ENCODE measurements at places on chromosomes 6 and 20.

DNA sequence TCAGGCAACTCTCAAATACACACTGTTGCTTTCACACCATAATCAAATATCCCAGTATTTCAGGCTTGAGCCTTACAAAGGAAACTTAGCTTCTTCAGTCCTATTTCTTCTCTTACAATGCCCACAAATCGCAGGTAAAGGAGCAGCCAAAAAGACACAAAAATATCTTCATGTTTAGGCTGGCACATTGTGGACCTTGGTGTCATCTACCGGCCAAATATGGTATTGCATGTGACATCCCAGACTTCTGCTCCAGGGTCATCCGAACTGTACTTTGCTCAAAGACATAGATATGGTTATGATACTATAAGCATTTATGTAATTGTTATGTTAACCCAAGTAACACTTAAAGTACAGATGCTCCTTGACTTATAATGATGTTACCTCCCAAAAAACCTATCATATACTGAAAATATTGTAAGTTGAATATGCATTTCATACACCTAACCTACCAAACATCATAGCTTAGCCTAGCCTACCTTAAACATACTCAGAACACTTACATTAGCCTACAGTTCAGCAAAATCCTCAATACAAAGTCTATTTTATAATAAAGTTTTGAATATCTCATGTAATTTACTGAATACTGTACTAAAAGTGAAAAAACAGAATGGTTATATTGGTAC, 4.6 kb downstream of the OR2H2 start:
- DNase-seq, result no peak

- no peak for DNase-seq
Measured at GRCh38 chr6:35063701-35064280, 77.3 kb downstream of the TCP11 start.

GRCh38 chr6:16741112-16742016, 19.9 kb downstream of the ATXN1 start:
- DNase-seq, result no peak

GRCh38 chr20:11188843-11189603, 515.2 kb upstream of the JAG1 start:
- no peak for DNase-seq

DNA sequence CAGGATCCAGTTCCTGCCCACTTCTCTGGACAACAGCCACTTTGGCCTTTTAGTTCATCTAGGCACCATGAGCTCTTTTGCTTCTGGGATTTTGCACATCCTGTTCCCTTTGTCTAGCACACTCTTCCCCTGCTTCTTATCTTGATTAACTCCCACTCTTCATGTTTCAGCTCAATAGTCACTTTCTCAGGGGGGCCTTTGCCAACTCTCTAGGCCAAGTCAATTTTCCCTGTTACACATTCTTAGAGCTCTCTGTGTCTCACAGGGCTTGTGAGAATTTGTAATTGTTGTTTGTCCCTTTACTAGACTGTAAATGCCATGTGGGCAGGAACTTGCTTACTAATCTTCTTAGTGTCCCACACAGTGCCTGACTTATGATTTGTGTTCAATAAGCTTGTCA, 58.1 kb upstream of the EPB41L1 start:
- no peak for DNase-seq

DNA sequence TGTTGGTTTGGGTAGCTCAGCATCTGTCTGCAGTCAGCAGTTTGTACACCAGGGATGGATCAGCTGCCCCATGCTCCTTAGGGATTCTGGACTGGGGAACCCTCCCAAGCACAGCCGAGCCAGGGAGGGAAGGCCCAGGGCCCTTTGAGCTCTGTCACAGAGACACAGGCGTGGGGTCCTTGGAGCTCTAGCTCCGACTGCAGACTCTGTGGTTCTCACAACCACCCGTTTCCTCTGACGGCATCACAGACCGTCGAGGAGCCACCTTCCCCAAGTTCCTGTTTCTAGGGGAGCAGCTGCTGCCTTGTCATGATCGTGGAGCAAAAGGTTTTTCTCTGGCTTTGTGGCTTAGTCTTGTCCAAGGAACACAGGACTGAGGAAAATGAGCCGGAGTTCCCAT, at the start of gene SLA2:
Gene SLA2 (minus strand): TSS at position 199 of the 400 bp plus-strand sequence. CDS start 4,861 bp downstream, outside the sequence.
- DNase-seq, result no peak

DNA sequence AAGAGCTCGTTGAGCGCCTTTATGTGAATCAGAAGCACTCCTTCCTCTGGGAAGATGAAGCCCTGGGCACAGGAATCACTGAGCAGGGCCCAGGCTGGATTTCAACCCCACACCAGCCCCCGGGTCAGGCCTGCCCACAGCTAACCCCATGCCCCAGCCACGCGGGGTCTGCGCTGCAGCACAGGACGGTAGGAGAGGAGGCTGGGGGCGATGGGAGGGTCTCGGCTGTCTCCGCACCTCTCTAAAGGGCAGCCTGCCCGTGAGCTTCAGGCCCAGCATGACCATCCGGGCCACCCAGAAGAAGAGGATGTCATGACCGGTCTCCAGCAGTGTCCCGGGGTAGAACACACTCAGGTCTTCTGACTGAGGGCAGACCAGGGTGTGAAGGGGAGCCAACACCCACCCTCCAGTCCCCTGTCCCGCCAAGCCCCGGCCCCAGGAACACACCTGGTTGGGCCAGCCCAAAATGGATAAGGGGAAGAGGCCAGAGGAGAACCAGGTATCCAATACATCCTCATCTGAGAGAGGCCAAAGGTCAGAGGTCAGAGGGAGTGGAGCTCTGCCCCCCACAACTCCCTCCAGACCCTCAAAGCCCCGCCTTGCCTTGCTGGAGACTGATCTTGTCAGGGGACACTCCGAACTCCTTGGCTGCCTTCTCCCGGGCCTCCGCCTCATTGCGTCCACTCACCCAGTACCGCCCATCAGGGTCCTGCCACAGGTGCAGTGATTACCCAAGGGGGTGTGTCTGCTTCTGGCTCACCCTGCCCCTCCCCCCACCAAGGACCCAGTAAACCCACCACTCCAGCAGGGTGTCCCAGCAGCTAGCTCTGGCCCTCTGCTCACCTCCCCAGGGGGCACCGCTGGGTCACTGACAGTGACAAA, 4.4 kb upstream of the VWA7 start:
- DNase-seq, result no peak

DNA sequence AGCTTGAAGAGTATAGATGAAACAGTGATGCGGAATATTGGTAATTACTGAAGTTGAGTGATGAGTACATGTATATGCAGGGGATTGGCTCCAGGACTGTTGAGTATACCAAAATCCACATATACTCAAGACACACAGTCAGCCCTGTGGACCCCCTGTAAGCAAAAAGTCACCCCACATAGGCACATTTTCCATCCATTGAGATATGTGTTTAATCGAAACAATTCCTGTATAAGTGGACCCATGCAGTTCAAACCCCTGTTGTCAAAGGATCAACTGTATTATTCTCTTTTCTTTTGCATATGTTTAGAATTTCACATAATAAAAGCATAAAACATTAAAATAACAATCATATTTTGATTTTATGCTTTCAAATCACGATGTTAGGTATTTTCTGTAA, 32.1 kb upstream of the FILIP1 start:
- DNase-seq, result no peak

GRCh38 chr6:36914227-36914794, 28.6 kb downstream of the C6orf89 start:
- DNase-seq, result no peak

DNA sequence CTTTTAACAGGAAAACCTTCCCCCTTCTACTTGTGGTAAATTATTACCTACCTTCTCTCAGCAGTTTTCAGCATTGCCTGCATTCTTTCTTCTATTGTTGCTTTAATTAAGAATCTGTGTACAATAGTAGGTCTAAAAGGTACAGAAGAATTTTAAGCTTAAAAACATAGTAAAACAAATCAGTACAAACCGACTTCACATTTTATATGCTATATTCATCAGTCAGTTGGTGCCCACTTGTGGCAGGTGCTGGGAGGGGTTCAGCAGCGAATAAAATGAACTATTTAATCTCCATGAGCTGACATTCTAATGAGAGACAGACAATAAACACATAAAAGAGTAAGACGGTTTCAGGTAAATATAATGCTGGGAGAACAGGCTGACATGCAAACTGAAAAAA, 73.4 kb upstream of the FBXO30 start:
- no peak for DNase-seq

GRCh38 chr6:71468841-71469700, 180.5 kb downstream of the OGFRL1 start:
- DNase-seq, result no peak

DNA sequence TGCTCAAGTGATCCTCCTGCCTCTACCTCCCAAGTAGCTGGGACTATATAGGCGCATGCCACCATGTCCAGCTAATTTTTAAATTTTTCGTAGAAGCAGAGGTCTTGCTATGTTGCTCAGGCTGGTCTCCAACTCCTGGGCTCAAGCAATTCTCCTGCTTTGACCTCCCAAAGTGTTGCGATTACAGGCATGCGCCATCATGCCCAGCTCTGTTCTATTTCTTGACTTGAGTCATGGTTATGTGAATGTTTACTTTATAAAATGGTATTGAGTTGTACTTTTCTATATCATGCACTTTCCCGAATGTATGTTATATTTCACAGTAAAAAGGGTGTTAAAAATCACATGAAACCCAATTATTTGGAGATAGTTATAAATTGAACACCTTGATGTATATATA, 17.3 kb upstream of the ATXN1 start:
- no peak for DNase-seq

DNA sequence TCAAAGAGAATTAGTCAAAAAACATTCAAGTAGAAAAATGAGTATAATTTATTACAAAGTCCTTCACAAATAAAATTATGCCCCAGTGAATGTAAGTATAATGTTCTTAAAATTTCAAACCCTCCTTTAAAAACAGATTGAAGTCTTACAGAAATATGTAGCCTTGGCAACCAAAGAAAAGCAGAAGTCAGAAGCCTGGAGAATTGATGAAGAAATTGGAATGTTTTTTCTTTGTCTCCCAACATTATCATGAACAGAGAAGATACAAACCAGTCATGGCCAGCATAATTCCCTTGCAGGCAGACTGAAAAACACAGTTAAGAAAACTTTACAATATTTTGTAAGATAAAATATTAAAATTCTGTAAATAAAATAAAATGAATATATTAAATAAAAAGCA, 221.9 kb downstream of the TBC1D32 start:
- no peak for DNase-seq

DNA sequence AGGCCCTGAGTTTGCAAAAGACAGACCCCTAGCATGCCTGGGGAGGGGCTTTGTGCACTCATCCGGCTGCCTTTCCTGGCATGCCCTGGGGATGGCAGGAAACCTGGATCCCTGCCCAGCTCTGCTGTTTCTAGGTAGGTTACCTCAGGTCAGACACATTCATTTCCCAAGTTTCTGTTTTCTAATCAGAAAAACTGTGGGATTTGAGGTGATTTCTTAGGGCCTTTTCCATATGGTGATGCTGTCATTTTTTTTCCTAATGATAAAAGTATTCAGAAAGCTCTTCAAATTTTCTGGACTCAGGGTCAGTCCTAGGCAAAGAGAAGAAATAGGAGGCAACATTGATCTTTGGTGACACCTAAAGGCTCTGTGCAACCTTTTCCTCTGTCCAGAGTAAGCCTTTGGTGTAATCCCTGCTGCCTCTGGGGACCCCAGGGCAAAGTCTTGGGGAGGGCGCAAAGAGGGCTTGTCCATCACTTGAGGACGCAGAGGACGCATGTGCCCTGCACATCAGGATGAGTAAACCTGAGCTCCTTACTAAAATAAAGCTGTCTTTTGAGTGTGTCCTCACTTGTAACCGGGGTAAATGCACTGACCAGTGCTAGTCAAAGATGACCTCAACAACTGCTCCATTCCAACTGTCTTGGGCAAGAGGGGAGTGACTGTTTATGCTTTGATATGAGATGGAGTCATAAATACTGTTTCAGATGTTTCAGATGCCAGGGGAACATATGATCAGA, 13.5 kb upstream of the TRAM2 start:
- DNase-seq, result no peak

- no peak for DNase-seq
Measured at GRCh38 chr6:133726188-133726587, 162.7 kb upstream of the TCF21 start.

- no peak for DNase-seq
Measured at GRCh38 chr6:127496471-127496870, 22.7 kb downstream of the MTCL3 start.

GRCh38 chr6:20658053-20658452, 123.8 kb downstream of the CDKAL1 start:
- DNase-seq, result no peak

DNA sequence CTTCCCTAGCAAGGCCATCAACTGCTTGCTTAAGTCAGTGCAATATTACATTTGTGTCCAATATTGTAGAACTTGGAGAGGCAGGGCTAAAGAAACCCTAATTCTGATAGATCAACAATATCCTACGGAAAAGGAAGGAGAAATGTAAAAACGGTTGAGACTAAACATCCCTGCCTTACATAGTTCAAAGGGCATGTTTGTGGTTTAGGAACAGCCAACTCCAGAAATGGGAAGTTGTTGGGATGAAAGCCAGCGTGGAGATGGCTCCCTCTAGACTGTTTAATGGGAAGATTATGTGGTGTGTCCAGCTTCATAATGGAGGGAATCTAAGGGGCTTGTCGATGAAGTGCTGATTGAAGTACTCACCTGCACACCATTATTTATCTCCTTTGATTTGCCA, 145.3 kb upstream of the TENT5A start:
- DNase-seq, result no peak

- DNase-seq, result no peak
Measured at GRCh38 chr6:149273318-149273717, 44.2 kb upstream of the TAB2 start.

DNA sequence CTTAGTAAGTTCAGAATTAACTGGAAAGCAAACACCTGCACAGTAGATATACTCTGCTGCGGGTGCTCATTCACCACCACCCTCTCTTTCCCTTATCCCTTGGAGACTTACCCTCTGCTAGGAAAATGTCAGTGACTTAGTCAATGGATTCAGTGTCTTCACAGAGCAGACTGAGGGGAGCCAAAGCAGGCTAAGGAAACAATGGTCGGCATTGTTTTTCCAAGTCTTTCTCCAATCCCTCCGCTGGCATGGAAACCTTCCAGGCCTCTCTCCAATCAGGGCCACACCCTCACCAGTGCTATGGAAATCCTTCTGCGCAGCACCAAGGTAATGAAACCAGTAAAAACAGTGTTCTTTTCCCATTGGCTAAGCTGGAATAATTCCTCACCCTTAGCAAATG, 531.2 kb downstream of the TFAP2B start:
- no peak for DNase-seq

- DNase-seq, result no peak
Measured at GRCh38 chr6:110173506-110174132, 5.9 kb downstream of the WASF1 start.

Measured in NCI-H187 (cell line).